ENCODE measurements at places on chromosomes 7 and 10. TPM values are rescaled to one million over a fixed set of nuclear protein-coding genes. Genes with fewer than 3 reads are reported as not detected.
A peak's percentile ranks its signal among the peaks of the same experiment; 100 is the strongest.

- peak; percentile 32 for DNase-seq
- peak overlapping the region; percentile 66 for H3K27ac ChIP-seq
- H3K4me1 ChIP-seq: peaks cover 8% of the 10 kb centered on the region
- no peaks in the 10 kb centered on the region for H3K27me3 ChIP-seq
Observed at GRCh38 chr7:116249969-116250553, 39.7 kb downstream of the TES start.

- DNase-seq: no peak
- H3K36me3 ChIP-seq: no peaks in the 10 kb centered on the region
- H3K27ac ChIP-seq: no peak overlapping the region
- H3K27me3 ChIP-seq: no peaks in the 10 kb centered on the region
Observed at GRCh38 chr7:90923541-90923997, 327.4 kb downstream of the CDK14 start.

ZNF804B gene
- not detected for total RNA-seq

- H3K36me3 ChIP-seq: no peaks in the 10 kb centered on the region
- no peak for DNase-seq
- H3K4me1 ChIP-seq: peaks cover 47% of the 10 kb centered on the region
- no peak overlapping the region for H3K4me3 ChIP-seq
- H3K27ac ChIP-seq: no peak overlapping the region
- H3K27me3 ChIP-seq: no peaks in the 10 kb centered on the region
Observed at GRCh38 chr7:27079234-27079975, 16.4 kb downstream of the HOXA1 start.

GRCh38 chr7:47581804-47582763 is at the start of gene TNS3:
Gene TNS3 (minus strand): TSS chr7:47582111. CDS start chr7:47439636, 142,475 bp downstream.
- no peaks in the 10 kb centered on the region for H3K27me3 ChIP-seq
- H3K36me3 ChIP-seq: peaks cover 50% of the 10 kb centered on the region
- H3K4me1 ChIP-seq: peaks cover 55% of the 10 kb centered on the region
- peak within 1 kb of the TSS; percentile 100 for H3K4me3 ChIP-seq
- DNase-seq: peak; percentile 86

PLAU gene
- 706 TPM for total RNA-seq

DNA sequence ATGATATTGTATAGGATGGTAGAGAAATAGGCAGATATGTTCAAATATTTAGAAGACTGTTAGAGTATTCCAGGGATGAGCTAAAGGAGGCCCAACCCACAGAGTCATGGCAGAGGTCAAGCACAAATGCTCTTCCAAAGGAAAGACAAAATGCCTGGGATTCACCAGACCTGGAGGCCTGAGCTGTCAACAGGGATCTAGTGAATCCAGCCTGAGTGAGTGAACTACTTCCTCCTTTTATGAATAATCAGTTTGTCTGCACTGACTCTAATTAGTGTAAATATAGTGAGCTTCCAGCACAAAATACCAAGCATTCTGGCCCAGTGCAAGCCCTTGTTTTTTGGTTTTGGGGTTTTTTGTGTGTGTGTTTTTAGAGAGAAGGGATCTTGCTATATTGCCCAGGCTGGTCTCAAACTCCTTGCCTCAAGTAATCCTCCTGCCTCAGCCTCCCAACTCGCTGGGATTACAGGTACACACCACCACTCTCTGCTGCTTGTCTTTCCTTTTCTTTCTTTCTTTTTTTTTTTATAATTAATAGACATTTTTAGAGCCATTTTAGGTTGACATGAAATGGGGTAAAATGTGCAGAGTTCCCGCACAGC is 244.4 kb downstream of the SKIDA1 start:
- no peak overlapping the region for H3K27ac ChIP-seq
- no peaks in the 10 kb centered on the region for H3K27me3 ChIP-seq
- H3K36me3 ChIP-seq: peaks cover 3% of the 10 kb centered on the region
- DNase-seq: no peak

ECHDC3 gene
- 24.7 TPM for total RNA-seq

DNA sequence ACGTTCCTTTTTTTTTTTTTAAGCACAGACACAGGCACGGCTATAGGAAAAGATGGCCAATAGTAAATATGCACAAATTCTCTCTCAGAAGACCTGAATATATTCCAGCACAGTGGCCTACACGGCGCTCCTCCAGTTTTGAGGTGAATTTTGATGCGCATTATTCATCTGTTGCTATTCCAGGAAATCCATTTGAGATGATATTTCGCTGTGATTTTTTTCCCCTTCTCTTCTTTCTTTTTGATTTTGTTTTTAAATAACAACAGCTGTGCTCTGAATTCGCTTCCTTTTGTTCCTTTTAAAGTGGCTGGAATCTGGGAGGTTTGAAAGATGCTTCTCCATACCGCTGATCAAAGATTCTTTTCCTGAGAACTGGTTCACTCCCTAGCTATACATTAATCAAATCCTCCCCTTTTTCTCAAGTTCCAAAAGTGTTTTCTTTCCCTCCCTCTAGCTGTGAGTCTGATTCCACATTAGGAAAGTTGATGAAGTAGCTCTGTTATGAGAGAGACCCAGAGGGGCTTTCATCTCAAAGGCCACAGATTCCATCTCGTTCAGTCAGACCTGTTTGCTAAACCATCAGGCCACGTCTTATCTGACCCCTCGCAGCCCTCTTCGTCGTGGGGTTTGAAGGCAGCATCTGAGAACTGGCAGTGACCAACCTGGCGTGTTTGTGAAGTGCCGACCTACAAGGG is 602.7 kb upstream of the NRP1 start:
- no peak overlapping the region for H3K4me3 ChIP-seq
- no peaks in the 10 kb centered on the region for H3K36me3 ChIP-seq
- H3K4me1 ChIP-seq: no peaks in the 10 kb centered on the region
- no peaks in the 10 kb centered on the region for H3K27me3 ChIP-seq
- DNase-seq: no peak

LSM8 gene
- total RNA-seq: 43.6 TPM

PNLIPRP2 gene
- not detected for total RNA-seq

NPY4R2 gene
- not detected for total RNA-seq
